Activated CD8-positive, alpha-beta memory T cell treated with anti-CD3 and anti-CD28 coated beads, Interleukin-2, amount 10 ng/mL, durations not matched to agents 7 days and 5 days (primary cell): ENCODE measurements at places on chromosomes 1 and 21. TPM values are rescaled to one million over a fixed set of nuclear protein-coding genes. Genes with fewer than 3 reads are reported as not detected.

- H3K4me3 ChIP-seq = peak overlapping the region; percentile 83
- peaks cover 9% of the 10 kb centered on the region for H3K27me3 ChIP-seq
- peaks cover 42% of the 10 kb centered on the region for H3K4me1 ChIP-seq
- DNase-seq = peak; percentile 66
- peak overlapping the region; percentile 95 for H3K27ac ChIP-seq
- H3K36me3 ChIP-seq = peaks cover 7% of the 10 kb centered on the region
Observed at GRCh38 chr21:34889320-34889675, 159.8 kb downstream of the RUNX1 start.

Gene SLC45A3
- not detected for total RNA-seq

GRCh38 chr1:11854519-11854918 lies 4.2 kb downstream of the NPPB start:
- no peak overlapping the region for H3K4me3 ChIP-seq
- no peak for DNase-seq
- H3K4me1 ChIP-seq = peaks cover 2% of the 10 kb centered on the region
- no peak overlapping the region for H3K27ac ChIP-seq

DNA sequence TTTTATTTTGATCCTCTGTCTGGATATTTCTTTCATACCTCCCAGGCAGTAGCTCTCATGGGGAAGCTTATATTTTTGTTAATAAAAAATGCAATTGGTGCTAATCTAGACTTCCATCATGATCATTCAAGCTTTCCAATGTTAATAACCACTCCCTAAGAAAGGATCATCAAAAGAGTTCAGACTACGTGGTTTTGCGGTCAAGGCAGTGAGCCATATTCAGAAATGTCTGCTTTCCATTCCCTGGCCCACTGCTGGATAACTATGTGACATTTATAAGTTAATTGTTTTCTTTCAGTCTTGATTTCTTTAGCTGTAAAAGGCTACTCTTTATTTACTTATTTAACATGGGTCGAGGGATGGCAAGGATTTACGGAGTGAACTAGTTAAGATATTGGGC lies 414.6 kb downstream of the LMO4 start:
- H3K4me3 ChIP-seq = no peak overlapping the region
- no peak overlapping the region for H3K27ac ChIP-seq
- H3K27me3 ChIP-seq = no peaks in the 10 kb centered on the region
- no peaks in the 10 kb centered on the region for H3K4me1 ChIP-seq
- no peak for DNase-seq

DNA sequence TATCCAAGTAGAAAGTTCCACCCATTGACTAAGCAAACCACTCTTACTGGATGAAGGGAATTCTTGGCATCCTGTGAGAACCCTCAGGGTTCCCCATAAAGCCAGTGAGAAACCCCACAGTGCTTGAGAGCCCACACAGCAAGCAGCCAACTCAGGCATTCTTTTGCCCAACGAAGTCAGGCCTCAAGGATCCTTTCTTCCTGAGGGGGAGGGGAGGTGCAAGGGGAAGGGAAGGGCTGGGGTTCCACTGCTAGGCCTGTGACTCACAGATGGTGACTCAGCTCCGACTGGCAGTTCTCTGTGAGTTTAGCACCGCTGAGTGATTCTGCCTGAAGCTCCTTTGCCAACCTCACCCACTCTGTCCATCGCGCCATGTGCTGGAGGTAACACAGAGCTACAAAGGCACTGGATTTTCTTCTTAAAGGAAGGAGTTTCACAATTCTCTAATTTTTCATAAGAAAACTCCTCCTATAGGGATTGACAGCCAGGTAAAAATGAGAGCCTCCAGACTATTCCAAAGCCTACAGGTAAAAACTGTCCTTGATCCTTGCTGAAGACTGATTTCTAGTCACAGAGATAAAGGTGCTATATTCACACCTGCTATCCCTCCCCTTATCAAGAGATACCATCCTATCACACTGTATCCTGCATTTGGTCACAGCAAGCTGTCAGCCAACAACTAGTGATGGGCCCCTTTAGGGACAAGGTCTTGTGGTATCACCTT lies 4.8 kb downstream of the ENO1 start:
- peaks cover 71% of the 10 kb centered on the region for H3K4me1 ChIP-seq
- H3K27me3 ChIP-seq = no peaks in the 10 kb centered on the region
- peak; percentile 86 for DNase-seq
- H3K36me3 ChIP-seq = peaks cover 96% of the 10 kb centered on the region
- H3K27ac ChIP-seq = peak overlapping the region; percentile 80

Gene S100A7A
- total RNA-seq = not detected
